ENCODE measurements at places on chromosomes 7 and 10.
A peak's percentile ranks its signal among the peaks of the same experiment; 100 is the strongest.

DNA sequence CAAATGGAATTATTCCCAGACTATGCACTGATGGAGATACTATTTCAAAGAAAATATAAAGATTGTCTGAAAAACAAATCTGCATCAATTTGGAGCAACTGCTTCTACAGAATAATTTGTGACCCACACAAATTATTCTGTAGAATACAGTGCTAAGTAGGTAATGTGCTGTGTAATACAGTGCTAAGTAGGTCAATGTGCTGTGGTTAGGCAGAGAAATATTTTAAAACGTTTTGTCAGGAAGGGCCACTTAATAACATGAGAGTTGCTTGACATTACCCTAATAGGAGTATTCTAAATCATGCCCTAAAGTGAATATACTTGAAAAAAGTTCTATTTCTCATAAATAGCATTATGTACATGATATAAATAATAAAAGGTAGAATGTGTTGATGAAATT is 116.5 kb upstream of the KCND2 start:
- no peak for DNase-seq

DNA sequence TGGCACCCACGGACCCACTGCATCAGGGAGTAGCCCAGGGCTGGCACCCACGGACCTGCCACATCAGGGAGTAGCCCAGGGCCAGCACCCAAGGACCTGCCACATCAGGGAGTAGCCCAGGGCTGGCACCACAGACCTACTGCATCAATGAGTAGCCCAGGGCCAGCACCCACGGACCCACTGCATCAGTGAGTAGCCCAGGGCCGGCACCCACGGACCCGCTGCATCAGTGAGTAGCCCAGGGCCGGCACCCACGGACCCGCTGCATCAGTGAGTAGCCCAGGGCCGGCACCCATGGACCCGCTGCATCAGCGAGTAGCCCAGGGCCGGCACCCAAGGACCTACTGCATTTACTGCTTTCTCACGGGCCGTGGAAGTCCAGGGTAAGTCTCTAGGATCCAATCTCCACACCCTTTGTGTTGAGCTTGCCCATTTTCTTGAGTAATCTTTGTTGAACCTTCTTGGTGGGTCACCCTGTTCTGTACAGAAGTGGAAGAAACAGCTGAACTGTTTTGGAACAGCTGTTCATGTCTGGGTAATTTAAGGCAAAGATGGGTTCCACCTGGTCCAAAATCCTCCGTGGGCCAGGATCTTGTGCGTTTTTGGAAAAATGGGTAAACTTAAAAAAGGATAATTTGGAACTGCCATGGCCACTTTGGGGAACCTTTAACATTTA is 69.0 kb downstream of the VIPR2 start:
- DNase-seq = peak; percentile 26

GRCh38 chr7:125279961-125280360 is 350.3 kb upstream of the POT1 start:
- peak; percentile 15 for DNase-seq

- DNase-seq = no peak
These were observed 131.6 kb upstream of the LSM8 start for GRCh38 chr7:118052336-118052735.

- no peak for DNase-seq
These were observed 432.6 kb downstream of the TNS3 start for GRCh38 chr7:47149208-47149839.

- no peak for DNase-seq
These were observed 116.6 kb upstream of the SAMD8 start for GRCh38 chr10:74994854-74995253.

GRCh38 chr7:96663871-96664445 is 45.7 kb downstream of the SEM1 start:
- DNase-seq = no peak

DNA sequence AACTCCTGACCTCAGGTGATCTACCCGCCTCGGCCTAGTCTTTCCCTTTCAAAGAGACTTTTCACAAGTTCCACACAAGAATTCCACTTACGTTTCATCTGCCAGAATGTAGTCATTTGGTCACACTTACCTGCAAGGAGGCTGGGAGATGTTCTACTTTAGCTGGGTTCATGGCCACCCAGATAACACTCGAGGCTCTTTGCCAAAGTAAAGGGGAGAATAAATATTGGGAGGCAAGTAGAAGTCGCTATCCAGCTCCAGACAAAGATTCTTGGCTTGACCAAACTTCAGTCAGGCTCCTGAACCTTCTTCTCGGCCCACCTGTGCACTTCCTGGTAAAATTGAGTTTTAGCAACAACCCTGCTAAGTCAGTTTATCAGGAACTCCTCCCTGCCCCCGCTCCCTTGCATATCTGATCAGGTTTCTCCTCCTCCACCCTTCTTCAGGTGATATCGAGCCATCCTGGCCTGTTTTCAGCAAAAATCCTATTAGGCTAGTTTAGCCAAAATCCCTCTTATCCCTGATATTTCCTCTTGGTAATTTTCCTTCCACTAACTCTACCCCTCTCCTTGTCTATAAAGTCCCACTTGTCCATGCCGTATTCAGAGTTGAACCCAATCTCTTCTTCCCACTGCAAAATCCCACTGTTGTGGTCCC is 25.1 kb upstream of the SAMD8 start:
- DNase-seq = no peak

- peak; percentile 64 for DNase-seq
These were observed 239.6 kb upstream of the STEAP1 start for GRCh38 chr7:89914711-89915110.

GRCh38 chr7:126716321-126716720 is 536.4 kb downstream of the GRM8 start:
- no peak for DNase-seq

- no peak for DNase-seq
These were observed 326.5 kb downstream of the GATA3 start for GRCh38 chr10:8380833-8381496.

DNA sequence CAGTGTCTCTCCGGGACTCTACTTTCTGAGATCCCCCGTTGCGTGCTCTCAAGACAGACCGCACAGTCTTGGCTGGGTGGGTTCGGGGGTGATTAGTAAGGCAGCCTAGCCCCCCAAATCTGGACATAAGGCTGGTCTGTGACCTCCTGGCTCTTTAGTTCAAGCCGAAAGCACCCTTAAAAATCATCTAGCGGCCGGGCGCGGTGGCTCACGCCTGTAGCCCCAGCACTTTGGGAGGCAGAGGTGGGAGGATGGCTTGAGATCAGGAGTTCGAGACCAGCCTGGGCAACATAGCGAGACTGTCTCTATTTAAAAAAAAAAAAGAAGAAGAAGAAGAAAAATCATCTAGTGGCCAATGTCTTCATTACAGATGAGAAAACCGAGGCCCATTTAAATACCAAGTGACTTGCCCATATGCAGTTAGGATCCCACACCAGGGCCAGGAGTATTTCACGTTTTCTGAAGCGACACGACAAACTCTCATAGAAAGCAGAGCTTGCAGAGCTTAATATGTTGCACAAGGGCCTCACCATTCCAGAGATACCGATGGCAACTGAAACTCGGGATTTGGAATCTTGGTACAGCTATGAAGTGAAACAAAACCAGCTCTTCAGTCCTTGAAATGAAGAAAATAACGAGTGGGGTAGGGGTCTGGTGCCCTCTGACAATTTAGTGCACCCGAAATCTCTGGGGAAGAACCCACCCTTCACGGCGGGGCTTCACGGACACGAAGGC is 703 bp upstream of the HILPDA start:
- no peak for DNase-seq

GRCh38 chr7:128687131-128687530 is 15.0 kb downstream of the GARIN1A start:
- DNase-seq = no peak

- DNase-seq = no peak
These were observed 2.2 kb downstream of the PLPP4 start for GRCh38 chr10:120459185-120459584.

GRCh38 chr10:74900297-74900696 is 73.9 kb downstream of the KAT6B start:
- DNase-seq = no peak

GRCh38 chr10:61592581-61592980 is 70.1 kb upstream of the CABCOCO1 start:
- no peak for DNase-seq

DNA sequence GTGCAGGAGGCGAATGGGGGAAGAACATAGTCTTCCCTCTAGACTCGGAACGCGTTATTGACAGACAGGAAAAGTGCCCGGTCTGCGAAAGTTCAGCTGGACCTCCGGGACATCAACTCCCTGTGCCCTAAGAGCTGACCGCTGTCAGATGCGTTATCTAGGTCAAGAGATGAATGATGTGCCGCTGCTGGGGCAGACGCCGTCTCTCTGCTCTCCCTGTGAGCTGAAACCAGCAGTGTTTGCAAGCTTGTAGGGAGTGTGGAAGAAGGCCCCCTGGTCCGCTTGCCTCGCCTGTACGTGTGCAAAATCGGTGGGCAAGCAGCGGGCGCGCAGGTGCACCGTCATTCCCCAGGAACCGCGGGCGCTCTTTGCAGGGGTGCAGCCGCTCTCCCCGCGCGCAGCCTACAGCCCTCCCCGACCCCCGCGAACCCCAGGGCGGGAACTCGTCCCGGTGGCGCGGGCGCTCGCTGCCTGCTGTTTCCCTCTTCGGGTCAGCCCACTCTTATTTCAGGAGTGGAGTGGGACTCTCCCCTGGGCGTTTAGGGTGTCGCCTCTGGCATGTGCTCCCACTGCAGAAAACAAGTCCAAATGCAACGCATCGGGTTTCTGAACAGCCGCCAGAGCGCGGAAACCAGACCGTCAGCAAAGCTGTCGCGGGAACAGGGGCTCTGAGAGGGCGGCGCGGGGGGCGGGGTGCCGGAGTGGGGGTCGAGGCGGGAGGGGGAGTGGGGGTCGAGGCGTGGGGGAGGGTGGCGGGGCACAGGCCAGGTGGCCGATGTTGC is 1.8 kb upstream of the PFKFB3 start:
- DNase-seq = peak; percentile 82

DNA sequence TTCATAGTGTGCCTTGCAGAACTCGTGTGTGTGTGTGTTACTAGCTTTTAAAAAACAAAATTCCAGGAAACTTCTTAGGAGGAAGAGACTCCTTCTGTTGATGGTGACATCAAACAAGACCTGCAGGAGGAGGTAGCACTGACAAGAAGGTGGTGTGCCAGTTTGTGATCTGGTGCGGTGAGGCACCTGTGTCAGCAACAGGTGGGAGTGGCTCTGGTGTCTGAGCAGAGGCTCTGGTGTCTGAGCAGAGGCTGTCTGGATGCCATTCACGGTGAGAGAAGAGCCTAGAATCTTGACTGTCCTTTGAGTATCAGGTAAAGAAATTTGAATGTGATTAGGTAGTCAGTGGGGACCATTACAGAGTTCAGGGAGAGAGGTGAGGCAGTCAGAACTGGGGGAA is 122.8 kb downstream of the INPP5A start:
- no peak for DNase-seq

DNA sequence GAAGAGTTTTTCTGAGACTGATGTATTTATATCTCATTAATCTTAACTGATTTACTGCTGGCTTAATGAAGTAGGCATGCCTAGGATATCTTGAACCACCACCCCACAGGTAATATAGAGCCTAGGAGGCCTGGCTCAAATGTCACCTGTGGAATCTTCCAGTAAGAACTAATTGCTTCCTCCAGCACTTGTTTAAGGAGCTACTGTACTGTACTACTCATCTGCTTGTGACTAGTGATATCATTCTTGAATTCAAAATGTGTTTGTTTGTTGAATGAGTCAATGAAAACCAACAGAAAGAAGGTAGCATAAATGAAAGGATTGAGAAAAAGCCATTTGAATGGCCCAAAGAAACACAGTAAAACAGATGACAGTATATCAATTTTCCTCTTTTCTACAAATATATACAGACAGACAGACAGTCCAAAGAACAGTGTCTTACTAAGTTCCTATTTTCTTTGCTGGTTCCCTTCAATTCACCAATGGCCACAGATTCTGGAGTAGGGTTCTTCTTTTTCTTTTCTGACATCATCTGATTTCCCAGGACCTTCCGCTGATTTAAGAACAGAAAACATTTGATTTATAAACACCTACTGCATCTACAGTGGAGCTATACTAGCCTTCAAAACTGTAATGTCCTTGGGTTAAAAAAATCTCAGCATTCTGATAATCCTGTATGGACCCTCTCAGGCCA is 43.7 kb upstream of the SLIT1 start:
- no peak for DNase-seq

GRCh38 chr7:46290374-46291049 is 369.4 kb upstream of the IGFBP3 start:
- no peak for DNase-seq

DNA sequence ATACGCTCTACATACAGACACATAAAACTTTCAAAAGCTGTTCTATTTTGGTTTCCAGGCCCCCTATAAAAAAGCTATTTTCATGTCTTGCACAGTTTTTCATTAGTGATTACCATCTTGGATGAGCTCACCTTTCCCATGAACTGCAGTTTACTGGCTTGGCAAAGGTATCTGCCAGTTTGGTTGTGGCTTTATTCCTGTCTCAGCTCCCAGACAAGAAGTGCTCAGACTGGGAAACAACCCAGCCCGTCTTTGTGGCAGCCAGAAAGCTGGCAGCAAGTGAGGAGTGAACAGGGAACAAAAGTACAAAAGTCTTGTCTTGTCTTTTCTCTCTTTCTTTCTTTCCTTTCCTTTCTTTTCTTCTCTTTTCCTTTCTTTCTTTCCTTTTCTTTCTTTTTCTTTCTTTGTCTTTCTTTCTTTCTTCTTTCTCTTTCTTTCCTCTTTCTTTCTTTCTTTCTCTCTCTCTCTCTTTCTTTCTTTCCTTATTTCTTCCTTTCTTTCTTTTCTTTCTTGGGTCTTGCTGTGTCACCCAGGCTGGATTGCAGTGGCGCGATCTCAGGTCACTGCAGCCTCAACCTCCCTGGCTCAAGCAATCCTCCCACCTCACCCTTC is 138.8 kb downstream of the CFAP58 start:
- no peak for DNase-seq

DNA sequence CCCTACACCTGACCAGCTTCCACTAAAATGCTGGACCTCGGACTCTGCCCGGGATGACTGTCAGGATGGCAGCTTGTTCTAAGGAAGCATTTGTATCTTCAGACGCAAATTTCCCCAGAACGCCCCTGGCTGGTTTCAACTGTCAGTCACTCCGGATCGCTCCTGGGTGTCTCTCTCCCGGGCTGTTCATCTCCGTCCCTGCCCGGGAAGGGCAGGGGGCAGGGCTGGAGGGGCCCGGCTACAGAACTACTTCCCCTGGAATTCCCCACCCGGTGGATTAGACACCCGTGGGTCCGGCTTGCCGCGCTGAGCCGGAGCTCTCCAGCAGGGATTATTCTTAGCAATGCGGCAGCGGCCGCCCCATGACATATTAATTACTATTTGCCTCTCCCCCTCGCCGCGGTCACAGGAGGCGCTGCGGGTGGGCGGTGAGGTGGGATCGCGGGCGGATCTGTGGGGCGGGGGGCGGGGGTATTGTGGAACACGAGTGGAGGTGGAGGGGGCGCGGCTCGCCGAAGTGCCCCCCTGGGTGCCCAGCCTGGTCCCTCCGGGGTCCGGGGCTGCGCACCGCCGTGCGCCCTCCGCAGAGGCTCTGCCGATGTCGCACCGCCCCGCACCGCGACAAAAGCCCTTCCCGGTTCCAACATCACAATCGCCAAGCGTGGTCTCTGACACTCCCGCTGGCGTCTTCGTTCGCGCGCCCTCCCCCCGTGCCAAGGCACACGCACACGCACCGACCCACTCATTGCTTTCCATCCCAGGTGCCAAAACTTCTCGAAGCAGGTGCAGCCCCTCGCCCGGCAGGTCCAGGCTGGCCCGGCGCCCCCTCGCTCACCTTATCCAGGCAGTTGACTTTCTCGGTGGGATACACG is 276.1 kb upstream of the NEBL start:
- DNase-seq = peak; percentile 38

Measured in tongue (tissue), 3 donors.